ENCODE measurements at places on chromosomes 1 and 21.

GRCh38 chr1:101407505-101408211 is 170.8 kb downstream of the S1PR1 start:
- DNase-seq, result no peak

GRCh38 chr1:212189352-212189738 is 95.9 kb upstream of the PPP2R5A start:
- DNase-seq, result no peak

DNA sequence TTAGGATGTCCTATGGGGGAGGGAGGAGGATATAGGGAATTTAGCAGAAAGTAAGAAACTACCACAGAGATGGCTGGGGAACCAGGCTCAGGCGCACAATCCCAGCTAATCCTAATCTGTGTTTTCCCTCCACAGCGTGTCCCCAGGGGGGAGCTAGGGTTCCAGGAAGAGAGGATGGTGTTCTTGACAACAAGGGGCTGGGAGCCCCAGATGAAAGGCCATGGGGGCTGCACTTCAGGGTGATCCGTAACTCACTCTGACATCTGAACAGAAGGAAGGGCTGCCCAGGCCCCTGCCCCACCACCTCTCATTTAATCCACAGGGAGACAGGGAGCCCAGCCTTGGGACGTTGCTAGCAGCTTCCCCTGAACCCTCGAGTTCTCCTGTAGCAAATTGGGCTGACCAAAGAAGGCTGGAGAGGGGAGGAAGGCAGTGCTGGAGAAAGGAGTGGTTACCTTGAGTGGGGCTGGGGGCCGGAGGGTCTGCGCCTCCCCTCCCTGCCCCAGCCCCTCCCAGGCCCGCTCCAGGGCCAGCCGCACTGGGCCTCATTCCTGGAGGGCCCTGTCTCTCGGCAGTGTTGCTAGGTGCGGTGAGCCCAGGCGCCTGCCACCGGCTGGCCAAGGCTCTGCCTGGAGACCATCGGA is 131.7 kb downstream of the TMEM53 start:
- no peak for DNase-seq

GRCh38 chr1:231964961-231965360 is 338.4 kb downstream of the DISC1 start:
- DNase-seq, result no peak

DNA sequence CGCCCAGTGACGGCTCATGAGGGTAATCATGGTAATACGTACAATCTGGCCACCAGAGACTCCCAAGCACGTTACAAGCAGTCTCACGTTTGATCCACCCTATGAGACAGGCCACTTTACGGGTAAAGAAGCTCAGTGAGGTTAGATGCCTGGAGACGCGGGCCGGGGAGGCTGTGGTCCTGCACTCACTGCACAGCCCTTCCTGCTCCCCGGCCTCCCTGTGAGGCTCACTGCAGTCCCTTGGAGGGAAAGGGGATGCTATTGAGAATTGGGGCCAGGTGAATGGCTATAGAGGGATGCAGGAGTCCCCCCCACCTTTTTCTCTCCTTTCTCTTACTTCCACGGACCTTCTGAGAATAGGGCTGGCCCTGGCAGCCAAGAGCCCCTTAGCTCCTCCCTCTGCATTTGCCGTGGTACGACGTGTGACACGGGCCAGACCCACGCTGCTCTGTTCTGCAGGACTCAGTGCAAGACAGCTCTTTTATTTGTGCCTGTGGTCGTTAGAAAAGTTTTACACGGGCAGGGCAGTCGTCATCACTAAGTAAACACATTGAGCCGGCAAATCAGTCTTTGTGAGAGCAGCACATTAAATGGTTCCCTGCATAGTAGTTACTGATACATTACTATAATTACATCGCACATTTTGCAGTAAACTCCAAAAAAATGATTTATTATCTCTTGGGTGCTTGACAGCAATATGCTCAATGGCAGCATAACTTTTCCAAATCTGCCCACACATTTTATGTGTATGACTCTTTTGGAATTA is 18.8 kb downstream of the KIF26B start:
- DNase-seq, result no peak

DNA sequence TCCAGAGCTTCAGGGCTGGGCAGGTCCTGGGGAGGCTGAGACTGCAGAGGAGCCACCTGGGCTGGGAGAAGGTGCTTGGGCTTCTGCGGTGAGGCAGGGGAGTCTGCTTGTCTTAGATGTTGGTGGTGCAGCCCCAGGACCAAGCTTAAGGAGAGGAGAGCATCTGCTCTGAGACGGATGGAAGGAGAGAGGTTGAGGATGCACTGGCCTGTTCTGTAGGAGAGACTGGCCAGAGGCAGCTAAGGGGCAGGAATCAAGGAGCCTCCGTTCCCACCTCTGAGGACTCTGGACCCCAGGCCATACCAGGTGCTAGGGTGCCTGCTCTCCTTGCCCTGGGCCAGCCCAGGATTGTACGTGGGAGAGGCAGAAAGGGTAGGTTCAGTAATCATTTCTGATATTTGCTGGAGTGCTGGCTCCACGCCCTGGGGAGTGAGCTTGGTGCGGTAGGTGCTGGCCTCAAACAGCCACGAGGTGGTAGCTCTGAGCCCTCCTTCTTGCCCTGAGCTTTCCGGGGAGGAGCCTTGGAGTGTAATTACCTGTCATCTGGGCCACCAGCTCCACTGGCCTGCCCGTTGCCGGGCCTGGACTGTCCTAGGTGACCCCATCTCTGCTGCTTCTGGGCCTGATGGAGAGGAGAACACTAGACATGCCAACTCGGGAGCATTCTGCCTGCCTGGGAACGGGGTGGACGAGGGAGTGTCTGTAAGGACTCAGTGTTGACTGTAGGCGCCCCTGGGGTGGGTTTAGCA is 9.3 kb downstream of the MYBPH start:
- no peak for DNase-seq

GRCh38 chr1:12097321-12097720 is 34.2 kb downstream of the TNFRSF8 start:
- no peak for DNase-seq

- no peak for DNase-seq
Measured at GRCh38 chr1:182061594-182061993, at the start of gene ZNF648. ZNF648 (minus strand) TSS chr1:182061712; CDS start chr1:182058010, 3,702 bp downstream.

GRCh38 chr1:102628109-102628613 is 480.2 kb downstream of the COL11A1 start:
- DNase-seq, result no peak

DNA sequence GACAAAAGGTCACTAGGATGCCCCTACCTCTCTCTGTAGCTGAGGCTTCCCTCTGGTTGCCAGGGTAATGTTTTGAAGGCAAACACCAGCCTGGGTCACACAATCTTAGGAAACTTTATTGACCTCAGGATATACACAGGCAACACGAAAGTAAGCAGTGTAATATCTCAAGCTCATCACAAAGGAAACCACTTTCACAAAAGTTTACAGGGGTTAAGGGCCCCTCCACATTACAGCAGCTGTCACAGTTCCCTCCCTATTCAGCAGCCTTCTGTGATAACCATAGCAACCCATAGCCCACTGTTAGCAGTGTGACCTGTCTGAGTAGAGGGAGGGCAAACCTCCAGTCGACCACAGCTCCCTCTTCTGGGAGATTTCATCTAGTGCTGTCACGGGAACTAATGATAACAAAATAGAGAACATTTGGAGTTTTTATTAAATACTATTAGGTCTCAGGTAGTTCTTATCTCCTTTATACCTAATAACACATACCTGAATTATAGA is 149.8 kb downstream of the PTPRC start:
- DNase-seq, result no peak

GRCh38 chr1:29703596-29704370 is 467.5 kb downstream of the PTPRU start:
- peak; percentile 80 for DNase-seq

DNA sequence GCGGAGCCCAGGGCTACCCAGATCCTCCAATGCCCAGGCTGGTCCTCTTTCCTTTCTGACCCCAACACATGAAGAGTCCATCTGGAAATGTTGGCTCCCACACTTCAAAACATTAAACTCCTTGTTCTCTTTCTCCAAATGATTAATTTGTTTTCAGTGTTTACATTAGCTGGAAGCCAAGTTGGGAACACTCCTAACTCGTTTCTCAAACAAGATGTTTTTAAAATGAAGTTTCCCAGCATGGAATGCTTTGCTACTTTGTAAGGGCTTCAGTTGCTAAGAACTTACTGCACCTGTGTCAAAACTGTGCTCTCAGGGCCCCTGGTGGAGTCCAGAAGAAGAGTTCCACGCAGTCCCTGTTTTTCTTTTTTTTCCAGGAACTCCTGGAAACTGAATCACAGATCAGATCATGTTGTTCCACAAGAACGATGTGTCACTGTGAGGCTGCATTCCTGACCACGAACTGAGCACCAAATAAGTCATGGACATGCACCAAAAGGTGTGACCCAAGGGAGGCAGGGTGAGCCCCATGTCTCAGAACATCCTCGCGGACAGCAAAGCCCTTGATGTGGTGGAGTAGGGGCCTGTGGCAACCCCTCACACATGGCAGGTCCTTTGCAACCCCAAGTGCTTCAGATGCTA is 257.3 kb downstream of the KCNJ6 start:
- peak; percentile 86 for DNase-seq

DNA sequence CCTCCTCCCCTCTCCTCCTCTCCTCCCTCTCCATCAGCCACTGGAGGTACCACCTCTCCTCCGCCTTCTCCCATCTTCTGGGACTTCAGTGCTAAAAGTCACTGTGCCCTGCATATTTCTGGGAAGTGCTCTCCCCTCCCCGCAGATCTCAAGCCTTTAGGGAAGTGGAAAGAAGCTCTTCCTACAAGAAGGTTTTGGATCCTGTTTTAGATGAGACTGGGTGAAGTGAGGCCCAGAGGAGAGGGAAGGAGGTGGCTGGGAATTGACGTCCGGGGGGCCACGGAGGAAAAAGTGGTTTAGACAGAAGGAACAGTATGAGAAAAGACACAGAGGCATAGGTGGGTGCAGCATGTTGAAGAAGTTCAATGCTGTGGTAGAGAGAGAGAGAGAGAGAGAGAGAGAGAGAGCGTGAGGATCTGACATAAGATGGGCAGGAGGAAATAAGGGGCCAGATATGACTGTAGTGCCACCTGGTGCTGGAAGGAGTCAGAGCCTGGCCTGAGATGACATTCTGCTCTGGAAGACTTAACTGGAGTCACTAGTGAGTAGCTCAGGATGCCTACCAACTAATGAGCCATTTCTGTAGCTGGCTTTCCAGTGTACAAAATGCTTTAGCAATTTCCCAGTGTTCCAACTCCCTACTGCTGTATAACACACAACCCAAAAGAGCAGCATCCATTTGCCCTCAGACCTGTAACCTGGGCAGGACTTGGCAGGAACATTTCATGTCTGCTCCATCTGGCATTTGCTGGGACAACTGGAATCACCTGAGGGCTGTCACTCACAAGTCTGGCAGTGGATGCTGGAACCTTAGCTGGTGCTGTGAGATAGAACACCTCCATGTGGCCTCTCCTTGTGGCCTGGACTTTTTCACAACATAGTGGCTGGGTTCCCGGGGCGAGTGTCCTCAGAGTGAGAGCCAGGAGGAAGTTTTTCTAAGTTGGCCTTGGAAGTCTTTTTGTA is 16.6 kb upstream of the ZSCAN20 start:
- DNase-seq, result peak; percentile 91

GRCh38 chr1:169896013-169896412 is 2.3 kb upstream of the SCYL3 start:
- DNase-seq, result no peak

- no peak for DNase-seq
Measured at GRCh38 chr1:185921636-185922035, 187.4 kb downstream of the HMCN1 start.

DNA sequence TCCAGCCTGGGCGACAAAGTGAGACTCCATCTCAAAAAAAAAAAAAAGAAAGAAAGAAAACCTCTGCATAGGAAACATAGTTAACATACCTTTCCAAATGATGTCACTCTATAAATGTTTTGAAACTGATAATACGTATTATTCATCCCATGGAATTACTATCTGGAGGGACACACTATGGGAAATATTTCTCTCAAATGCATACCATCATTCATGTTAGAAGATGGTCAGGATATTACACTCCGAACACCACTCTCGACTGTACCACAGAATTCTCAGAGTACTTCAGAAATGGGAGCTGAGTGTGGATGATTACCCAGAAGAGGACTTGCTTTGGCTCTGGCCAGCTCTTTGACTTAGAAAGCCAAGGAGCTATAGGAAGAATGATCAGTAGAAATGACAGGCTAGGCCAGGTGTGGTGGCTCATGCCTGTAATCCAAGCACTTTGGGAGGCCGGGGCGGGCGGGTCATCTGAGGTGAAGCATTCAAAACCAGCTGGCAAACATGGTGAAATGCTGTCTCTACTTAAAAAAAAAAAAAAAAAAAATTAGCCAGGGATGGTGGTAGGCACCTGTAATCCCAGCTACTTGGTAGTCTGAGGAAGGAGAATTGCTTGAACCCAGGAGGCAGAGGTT is 5.2 kb upstream of the LIN28A start:
- DNase-seq, result no peak

DNA sequence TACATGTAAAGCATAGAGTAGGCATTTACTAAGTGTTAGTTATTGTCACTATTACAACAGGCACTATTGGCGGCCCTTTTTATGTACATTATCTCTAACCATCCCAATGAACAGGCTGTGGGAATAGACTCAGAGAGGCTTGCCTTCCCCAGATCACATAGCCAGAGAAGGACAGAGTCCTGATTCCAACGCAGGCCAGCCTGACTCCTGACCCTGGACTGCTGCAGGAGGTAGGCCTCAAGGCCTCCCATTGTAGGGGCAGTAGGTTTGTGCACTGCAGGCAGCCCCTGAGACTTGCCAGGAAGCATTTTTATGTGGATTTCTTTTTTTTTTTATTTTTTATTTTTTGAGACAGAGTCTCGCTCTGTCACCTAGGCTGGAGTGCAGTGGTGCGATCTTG is 6.4 kb upstream of the GFI1 start:
- no peak for DNase-seq

GRCh38 chr1:58576325-58576726 is 726 bp downstream of the TACSTD2 start:
- no peak for DNase-seq

DNA sequence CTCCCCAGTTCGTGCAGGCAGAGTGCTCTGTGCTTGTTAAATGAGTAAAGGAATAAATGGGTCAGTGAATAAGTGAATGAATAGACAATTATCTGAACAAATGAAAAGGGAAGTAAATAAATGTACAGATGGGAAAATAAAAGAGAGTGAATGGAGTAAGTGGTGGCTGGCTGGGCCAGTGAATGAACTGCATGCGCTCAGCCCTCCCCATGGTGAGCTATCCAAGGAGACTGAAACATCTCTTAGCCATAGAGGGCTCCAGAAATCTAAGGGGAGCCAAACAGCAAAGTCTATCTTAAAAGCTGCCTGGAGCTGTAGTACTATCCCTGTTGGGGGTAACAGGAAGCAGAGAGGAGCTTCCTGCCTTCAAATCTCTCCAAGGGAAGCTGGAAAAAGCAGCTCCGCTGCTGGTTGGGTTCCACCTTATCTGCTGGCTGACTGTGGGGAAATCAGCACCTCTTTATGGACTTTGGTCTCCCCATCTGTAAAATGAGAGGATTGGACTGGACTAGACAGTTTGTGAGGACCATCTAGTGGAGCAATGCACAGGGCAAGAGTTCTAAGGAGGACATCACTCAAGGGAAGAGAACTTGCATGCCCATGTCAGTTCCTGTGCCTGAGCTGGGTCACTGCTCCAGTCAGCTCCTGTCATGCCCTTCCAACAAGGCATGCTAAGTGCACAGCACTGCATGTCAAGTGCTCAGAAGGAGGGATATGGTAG is 77.9 kb downstream of the TRABD2B start:
- DNase-seq, result no peak

- DNase-seq, result no peak
Measured at GRCh38 chr1:62726011-62726442, 37.8 kb upstream of the DOCK7 start.
